ENCODE measurements at places on chromosomes 12 and 14.

GRCh38 chr14:92866181-92866752 is 56.7 kb upstream of the CHGA start:
- no peak for DNase-seq

DNA sequence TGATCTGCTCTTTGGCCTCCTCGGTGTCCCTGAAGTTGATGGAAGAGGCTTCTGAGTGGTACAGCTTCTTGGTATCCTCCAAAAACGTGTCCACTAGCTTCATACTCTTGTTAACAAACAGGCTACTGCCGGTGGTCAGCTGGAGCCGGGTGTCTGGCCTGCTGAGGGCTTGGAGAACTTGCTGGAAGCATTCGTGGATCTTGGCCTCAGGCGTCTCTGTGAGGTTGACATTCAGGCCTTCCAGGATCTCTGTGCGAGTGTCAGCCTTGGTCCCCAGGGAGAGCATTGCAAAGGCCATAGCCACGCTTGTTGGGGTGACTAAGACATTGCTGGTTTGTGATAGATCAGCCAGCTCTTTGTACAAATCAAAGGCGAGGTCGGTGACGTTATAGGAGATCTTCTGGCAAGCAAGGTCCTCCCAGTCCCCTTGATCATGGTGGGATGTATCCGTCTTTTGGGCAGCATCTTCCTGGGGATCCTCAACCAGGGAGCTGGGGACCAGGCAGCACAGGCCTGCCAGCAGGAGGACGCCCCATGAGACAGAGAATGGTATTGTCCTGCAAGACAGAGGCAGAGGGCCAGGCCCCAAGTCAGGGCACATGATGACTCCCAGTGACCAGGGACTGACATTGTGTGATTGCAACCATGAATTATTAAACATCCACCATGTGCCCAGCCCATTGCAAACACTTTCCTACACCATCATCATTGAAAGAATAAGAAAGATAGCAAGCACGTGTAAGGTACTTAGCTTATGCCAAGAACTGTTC is 22.1 kb downstream of the SERPINA1 start:
- DNase-seq, result no peak

DNA sequence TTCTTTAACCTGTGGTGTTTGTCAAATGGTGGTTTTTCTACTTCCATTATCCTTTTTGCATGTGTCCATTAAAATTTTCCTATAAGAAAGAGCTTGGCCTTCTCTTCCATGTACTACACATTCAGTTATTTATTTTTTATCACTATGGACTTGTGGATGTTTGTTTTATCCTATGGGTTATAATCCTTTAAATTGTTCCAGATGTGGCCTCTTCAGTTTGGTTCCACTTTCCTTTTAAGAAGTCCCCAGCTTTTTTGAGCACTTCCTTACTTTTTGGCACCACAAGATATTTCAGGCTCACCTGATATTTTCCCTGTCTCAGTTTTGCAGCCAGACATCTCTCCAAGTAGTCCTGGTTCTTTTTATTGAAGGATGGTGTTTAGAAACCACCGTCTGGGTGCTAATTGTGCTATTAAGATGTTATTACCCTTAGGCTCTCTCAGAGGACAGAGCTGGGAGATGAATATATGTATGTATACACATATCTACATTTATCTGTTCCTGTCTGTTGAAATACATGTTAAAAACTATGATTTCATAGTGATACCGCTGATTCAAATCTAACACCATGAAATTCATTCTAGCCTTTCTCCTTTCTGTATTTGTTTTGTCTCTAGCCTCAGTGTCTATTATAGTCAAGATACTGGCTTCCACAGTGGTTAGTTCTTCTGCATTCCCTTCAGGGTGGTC is 408.5 kb upstream of the RGS6 start:
- no peak for DNase-seq

GRCh38 chr12:51784688-51785087 is 63.8 kb downstream of the FIGNL2 start:
- no peak for DNase-seq

DNA sequence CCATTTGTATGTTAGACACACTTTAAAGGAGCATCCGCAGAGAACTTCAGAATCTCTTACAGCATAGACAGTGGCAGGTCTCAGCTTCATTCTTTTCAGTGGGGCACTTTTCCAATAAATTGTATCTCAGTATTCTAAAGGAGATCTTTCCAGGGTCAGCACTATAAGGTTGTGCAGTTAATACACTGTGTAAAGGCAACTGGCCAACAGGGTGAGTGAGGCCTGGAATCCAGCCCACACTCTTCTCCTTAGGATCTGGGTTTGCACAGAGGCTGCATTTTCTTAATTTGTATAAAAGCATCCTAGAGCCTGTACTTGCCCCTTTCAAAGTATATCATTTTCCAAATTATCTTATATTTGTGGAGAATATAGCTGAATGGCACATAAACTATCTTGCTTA is 94.2 kb downstream of the MYF5 start:
- DNase-seq, result no peak

- no peak for DNase-seq
These were observed 19.3 kb downstream of the NT5DC3 start for GRCh38 chr12:103821773-103822172.

DNA sequence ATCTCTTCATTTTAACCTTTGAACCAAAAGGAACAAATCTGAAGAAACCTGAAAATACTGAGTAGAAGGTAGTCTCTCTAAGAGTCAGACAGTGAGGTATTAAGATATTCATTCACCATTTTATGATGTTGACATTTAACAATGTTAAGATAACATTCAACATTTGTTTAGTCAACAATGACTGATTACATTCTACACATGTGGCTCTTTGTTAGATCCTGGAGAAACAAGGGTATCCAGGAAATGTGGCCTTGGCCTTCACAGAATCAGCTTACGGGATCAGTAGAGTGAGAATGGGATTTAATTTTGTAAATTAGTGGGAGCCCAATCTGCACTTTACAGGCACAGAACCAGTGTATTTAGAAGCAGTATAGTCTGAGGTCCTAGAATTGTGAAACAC is 355.5 kb downstream of the KCNH5 start:
- DNase-seq, result no peak

DNA sequence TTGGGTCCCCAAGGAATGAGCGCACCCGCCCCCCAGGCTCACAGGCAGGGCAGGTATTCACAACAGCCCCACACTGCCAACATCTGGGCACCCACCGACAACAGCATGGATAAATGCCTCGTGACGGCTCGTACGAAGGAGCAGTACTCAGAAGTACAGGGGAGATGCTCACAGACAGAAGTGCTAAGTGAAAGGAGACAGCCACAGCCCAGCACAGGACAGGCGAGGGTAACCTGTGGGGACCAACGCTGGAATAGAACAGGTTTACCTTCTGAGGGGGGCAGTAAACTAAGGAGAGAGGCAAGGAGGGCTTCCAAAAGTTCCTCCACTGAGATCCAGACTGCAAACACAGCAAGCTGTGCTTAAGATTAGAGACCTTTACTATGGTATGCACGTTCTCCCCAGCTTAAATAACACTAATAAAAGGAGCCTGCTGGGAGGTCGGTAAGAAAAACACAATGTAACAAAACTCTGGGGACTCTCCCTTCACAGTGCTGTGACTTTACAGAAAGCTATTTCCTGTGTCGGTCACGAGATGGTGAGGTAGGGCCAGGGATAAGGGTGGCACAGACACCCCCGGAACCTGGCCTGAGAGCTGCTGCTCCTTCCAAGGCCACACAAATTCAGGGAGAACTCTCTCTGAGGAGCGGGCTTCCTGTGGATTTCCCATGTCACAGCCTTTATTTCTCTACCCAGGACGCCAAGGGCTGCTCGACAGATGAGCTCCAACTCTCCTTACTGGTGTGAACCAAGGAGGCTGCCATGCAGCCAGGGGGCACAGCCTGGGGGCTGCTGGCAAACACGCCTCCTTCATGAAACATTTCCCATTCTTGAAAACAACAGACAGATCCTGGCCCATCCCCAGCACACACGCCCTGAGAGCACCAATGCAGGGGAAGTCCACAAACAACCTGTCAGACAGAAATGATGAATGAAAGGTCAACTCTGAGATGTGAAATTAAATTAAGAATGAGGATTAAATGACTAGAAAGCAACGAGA is 26.3 kb downstream of the SLC15A4 start:
- no peak for DNase-seq

Measured in stimulated activated naive CD4-positive, alpha-beta T cell (primary cell).